ENCODE measurements at places on chromosomes 7 and 10.

GRCh38 chr7:77359599-77359998 lies 56.5 kb downstream of the GSAP start:
- no peak for DNase-seq

DNA sequence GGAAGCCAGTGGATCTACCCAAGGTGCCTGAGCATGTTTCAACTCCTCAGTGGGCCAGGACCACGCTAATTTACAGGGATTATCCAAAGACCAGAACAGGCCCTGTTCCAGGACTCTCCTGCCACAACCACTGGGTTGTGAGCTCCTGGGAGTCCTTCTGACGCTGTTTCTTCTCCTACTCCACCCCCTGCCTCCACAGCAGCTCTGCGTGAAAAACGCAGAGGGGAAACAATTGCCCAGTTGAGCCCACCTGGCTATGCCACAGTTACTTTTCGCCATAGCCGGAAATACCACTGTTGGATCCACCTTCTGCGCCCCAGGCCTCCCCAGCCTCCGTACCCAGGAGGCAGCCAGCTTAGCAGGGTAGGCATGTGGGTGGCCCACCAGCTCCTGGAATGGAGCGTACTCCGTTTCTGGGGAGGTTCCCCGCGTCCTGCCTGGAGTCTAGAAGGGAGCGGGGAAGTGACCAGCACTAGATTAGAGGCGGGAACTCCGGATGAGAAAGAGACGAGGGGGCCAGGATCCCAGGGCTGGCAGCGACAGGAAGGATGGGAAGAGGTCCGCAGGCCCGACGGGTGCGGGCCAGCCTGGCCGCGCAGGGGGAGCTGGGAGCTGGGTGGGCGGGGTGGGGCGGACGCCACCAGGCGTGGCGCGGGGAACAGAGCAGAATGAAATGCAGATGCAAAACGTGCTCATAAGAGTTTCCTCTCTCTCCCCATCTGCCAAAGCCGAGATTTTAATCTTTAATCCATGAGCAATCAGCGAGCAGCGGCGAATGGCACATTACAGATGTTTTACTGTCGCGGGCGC lies 32.1 kb upstream of the PAX2 start:
- no peak for DNase-seq

DNA sequence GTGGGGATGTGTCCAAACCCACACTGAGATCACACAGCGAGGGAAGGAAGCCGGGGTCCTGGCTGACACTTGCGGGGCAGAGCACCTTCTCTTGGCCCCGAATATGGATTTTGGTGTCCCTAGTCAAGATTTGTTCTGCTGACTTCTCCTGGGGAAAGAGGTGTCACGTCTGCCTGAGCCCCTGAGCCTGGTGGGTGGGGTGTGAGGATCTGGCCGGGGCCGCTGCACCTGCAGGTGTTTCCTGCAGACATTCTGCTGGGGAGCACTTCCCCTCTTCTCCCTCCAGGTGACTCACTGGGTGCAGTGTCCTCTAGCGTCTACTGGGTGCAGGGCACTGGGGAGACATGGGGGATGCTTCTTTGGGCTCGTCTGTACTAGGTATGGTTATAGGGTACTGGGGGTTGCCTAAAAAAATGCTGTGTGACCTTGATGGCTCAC lies 99.2 kb downstream of the GRK5 start:
- peak; percentile 39 for DNase-seq

GRCh38 chr10:130707389-130707979 lies 571.3 kb downstream of the GLRX3 start:
- no peak for DNase-seq
